GM12892 (cell line): ENCODE measurements at places on chromosomes 11 and 22.

DNA sequence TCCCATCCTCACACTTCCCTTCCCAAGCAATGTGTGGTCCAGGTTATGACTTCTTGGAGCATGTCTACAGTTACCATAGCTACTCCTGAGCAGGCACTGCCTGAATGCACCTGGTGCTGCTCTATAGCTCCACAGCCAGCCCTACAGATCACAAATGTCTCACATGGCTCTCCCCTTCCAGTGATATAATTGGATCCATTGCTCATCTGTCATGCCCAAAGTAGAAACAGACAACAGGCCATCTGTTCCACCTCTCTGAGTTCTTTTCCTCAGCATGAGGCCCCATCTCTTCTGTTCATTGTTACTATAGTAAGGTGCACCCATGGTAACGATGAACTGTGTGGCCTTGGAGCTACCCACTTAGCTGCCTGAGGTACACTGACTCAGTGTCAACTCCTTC lies 320.3 kb upstream of the ZC3H12C start:
- no peak for DNase-seq

GRCh38 chr11:2409126-2409525 lies 8.6 kb downstream of the TSSC4 start:
- DNase-seq = no peak

- no peak for DNase-seq
These were observed 519.9 kb downstream of the TBC1D22A start for GRCh38 chr22:47282366-47282765.

GRCh38 chr11:91209306-91209705 lies 986.5 kb upstream of the CHORDC1 start:
- DNase-seq = no peak

DNA sequence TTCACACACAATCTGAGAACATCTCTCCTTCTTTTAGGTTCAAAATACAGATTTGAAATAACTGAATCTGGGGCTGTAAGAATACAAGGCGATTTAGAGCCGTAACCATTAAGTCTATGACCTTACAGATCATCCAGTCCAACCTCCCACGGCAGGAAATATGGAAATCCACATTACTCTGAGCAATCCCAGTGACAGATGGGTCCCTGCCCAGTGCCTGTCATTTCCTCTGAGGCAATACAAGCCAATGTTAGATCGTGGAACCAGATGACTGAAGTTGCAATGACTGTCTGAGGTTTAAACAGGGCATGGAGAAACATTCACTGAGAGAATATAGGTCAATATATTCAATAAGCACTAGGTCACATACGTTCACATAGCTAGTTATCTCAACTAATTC lies 77.4 kb upstream of the OR5AK2 start:
- no peak for DNase-seq

GRCh38 chr11:128532016-128532571 lies 55.3 kb downstream of the ETS1 start:
- no peak for DNase-seq

GRCh38 chr22:23670378-23671295 lies 20.2 kb upstream of the RGL4 start:
- no peak for DNase-seq

DNA sequence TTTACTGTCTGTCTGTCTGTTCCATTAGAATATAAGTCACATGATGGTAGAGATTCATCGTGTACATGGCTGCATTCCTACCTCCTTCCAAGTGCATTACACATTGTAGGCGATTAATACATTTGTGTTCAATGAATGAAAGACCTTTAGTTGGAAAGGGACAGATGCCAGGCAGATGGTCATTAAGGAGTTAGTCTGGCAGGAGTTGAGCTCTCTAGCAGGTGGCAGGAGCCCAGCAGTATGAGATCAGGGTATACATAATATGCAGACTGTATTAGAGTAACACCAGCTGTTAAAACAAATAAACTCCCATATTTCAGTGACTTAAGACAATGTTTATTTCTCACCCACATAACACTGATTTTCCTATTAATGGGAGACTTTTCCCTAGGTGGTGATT lies 147.7 kb upstream of the LARGE1 start:
- DNase-seq = no peak

DNA sequence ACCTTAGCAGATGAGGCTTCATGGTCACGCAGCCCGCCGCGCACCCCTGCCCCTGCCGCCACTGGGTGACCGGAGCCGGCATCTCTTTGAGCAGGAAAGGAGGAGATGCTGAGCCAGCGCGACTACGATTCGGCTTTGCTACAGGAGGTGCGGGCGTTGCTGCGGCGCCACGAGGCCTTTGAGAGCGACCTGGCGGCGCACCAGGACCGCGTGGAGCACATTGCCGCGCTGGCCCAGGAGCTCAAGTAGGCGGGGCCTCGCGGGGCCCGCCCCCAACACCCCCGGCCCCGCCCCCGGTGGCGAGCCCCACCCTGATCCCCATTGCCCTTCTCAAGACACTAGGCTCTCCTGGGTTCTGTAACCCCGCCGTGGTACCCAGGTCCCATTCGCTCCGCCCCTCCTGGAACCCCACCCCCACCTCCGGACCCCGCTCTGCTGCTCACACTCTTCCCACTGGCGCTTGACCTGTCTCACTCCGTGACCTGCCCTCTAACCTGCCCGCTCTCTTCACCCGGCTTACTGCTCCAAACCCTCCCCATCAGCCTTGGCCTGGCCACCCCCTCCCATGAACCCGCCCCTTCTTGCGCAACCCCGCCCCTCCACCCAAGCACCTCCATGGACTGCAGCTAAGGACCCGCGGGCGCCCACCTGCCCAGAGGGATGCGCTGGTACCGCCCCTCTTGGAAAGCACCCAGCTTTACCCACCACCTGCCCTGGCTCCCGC lies 9.1 kb downstream of the CTSF start:
- no peak for DNase-seq

- no peak for DNase-seq
These were observed 161.4 kb downstream of the AASDHPPT start for GRCh38 chr11:106238704-106239360.

DNA sequence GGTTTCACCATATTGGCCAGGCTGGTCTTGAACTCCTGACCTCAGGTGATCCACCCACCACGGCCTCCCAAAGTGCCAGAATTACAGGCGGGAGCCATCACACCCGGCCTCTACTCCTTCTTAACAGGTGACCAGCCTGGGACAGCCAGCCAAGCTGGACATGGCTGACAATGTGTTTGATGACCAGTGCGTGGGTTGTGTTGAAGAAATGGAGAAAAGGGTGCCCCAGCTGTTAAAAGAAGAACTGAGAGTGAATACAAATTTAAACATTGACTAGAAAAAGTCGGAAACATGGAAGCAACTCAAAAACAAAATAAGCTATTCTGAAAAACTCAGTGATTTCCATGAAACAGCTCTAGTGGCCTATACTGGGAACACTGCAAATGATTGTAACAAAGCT lies 86.5 kb upstream of the CLPB start:
- no peak for DNase-seq
